ENCODE measurements at places on chromosomes 2 and 18. TPM values are rescaled to one million over a fixed set of nuclear protein-coding genes. Genes with fewer than 3 reads are reported as not detected.

Gene GAL3ST2
- total RNA-seq, result 0.09 TPM

Gene ANTXR1
- total RNA-seq, result 31.8 TPM

Gene ACSL3
- 106 TPM for total RNA-seq

Gene GKN2
- total RNA-seq, result not detected

Gene RTP5
- total RNA-seq, result not detected

Gene FBXO41
- total RNA-seq, result 0.60 TPM

Gene LONRF2
- under 0.01 TPM for total RNA-seq

Measured in bronchial smooth muscle cell (primary cell).